ENCODE measurements at places on chromosomes 7 and 10. TPM values are rescaled to one million over a fixed set of nuclear protein-coding genes. Genes with fewer than 3 reads are reported as not detected.
A peak's percentile ranks its signal among the peaks of the same experiment; 100 is the strongest.

- no peaks in the 10 kb centered on the region for H3K36me3 ChIP-seq
- H3K4me3 ChIP-seq = no peak overlapping the region
- no peaks in the 10 kb centered on the region for H3K27me3 ChIP-seq
Observed at GRCh38 chr7:78691584-78691983, 761.9 kb downstream of the MAGI2 start.

The LRMDA gene
- polyA plus RNA-seq = 0.76 TPM

- H3K4me3 ChIP-seq = peak overlapping the region; percentile 94
- peak; percentile 38 for DNase-seq
- H3K4me1 ChIP-seq = no peaks in the 10 kb centered on the region
- H3K27me3 ChIP-seq = no peaks in the 10 kb centered on the region
Observed at GRCh38 chr7:23530405-23530804, 1.4 kb downstream of the TRA2A start.

GRCh38 chr7:21020667-21021066 is 234.0 kb upstream of the SP8 start:
- H3K27ac ChIP-seq = no peak overlapping the region
- DNase-seq = no peak
- no peaks in the 10 kb centered on the region for H3K27me3 ChIP-seq

- no peaks in the 10 kb centered on the region for H3K36me3 ChIP-seq
- no peaks in the 10 kb centered on the region for H3K4me1 ChIP-seq
- H3K4me3 ChIP-seq = no peak overlapping the region
- no peak for DNase-seq
- no peaks in the 10 kb centered on the region for H3K27me3 ChIP-seq
Observed at GRCh38 chr7:135789956-135790355, 41.3 kb upstream of the FAM180A start.
